Right renal pelvis (tissue), 4 donors: ENCODE measurements at places on chromosomes 3 and 15.

DNA sequence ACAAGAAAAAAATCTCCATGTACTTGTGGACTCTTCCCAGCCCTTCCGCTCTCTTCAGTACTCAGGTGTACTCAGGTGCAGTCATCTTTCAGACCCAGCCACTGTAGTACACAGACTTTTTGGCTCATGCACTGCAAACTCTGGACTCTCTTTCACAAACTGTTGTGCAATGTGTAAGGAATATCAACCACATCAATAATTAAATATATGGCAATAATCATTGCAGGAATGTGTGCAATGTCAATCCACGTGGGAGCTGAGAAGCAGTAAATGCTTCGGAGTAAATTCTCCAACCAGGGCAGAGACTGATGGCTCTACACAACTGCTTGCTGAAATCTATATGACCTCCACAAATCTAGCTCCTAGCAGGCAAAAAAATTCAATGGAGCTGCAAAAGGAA, 287.3 kb upstream of the COL8A1 start:
- no peak for DNase-seq

GRCh38 chr3:190019006-190019405, 101.7 kb downstream of the P3H2 start:
- no peak for DNase-seq

DNA sequence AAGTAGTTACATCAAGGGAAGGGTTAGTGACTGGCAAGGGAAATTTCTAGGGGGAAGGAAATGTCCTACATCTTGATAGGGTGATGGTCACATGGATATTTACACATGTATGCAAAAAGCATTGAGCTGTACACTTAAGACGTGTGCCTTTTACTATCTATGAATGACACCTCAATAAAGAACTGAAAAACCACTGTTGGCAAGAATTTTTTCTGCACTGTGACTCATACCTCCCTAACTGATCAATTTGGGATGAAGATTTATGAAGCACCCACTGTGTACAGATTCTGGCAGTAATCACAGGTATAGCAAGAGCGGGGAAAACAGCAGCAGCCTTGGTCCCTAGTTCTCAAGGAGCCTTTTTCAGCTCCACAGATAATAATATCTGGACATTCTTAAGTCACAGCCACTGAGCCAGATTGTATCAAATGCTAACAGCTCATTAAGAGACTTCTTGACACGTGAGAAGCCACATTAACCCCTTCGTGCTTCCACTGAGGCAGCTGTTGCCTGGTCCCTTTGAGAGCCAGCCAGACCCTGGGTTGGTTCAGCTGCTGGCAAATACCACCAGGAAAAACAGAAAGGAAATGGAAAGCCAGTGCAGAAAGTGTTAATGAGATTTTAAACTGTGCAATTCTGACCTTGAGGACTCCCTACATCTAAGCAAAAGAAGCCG, 32.0 kb upstream of the GALNT15 start:
- DNase-seq = no peak

DNA sequence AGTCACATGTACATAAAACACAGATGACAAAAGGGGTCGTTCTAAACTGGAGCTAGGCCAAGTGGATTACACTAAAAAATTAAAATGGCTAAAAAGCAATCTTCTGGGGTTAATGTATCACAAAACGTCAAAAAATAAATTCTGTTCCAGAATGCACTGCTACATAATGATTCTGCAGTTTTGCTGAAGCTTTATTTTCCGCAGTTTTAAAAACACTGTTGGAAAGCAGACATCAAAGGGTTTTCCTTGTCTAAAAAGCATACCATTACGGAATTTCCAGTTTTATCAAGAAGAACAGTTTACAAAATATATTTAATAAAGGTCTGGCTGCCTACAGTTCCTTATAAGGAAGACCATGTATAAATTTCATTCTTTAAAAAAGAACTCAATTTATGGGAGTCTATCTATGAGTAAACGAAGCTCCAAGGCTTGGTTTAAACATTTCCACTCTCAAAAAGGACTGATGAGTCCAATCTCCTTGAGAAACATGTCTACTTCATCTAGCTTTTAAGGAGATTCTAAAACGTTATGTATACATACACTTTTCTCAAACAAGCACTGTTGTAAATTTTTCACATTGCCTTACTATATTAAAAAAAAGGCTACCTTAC, 1.3 kb downstream of the DMXL2 start:
- no peak for DNase-seq

DNA sequence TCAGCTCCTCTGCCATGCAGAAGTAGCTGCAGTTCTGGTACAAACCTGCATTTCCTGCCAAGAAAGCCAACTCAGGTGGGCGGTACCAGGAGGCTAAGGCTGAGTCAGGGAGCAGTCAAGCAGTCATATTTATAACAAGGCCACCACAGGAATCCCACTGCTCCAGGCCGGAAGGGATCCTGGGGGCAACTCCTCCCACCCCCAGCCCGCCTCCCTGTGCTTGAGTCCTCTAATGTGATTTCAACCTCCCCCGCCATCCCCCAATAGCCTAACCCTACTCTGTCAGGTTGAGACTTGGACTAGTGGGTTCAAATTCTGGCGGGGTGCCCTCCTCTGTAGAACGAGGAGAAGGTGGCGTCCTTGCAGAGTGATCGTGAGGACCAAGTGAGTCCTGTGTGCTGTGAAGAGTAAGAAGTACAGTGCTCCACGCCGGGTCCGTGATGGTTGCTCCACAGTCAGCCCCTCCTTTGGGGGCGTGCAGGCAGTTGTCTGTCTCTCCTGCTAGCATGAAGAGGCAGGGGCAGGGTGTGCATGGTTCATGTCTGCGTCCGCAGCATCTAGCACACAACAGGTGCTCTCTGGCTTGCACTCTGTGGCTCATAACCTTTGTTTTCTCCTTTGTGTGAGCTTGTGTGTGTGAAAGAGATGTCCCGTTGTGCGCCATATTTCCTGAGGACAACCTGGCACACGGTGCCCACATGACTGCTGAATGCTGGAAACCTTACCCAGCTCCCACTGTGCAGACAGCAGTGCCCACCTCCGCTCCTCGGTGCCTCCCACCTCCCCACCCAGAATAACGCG, 78.3 kb downstream of the SMAD6 start:
- DNase-seq = no peak

DNA sequence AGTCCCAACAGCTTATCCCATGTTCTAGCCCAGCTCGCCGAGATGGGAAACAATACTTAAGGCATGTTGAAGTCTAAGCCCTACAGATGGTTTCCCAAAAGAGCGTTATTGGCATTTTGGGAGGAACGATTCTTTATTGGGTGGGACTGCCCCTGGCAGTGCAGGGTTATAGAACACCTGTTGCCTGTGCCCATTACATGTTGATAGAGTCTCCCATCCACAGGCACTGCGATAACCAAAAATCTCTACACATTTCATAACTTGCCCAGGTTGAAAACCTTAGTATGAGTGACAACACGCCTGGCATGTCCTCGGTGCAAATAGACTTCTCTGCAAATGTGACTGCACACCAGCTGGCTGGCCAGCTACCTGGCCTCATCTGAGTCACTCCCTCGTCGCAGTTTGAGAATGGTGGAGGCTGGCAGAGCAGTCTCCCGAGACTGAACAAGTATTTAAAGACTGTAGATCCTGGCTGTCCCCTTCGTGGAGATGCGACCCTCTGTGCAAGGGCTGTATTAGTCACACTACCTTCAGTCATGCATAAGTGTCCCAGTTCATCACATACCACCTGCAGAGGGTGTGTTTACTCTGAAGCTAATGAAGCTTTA, 18.7 kb downstream of the ZNF80 start:
- no peak for DNase-seq

- DNase-seq = no peak
Observed at GRCh38 chr3:168847291-168847883, 751.7 kb upstream of the GOLIM4 start.

- DNase-seq = no peak
Observed at GRCh38 chr15:76973906-76974305, 21.0 kb upstream of the PSTPIP1 start.

- DNase-seq = no peak
Observed at GRCh38 chr15:68982976-68983563, 31.4 kb upstream of the NOX5 start.

GRCh38 chr3:134357261-134357913, 16.9 kb downstream of the AMOTL2 start:
- DNase-seq = no peak

DNA sequence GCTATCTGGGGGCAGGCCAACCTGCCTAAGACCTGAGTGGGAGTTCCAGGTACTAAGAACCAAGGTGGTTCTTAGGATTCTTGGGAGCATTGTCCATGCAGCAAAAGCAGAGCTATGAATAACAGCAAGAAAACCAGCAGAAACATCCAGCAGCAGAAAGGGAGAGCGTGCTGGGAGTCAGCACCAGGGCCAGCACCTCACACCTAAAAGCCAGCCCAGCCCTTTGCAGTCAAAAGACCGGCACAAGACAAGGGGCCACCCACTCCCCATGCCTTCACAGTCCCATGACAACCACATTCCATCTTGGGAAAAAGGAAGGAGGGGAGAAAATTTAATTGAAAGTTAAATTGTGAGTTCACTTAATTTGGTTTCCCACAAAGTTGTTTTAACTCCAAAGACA, 364.9 kb downstream of the AGBL1 start:
- DNase-seq = no peak

DNA sequence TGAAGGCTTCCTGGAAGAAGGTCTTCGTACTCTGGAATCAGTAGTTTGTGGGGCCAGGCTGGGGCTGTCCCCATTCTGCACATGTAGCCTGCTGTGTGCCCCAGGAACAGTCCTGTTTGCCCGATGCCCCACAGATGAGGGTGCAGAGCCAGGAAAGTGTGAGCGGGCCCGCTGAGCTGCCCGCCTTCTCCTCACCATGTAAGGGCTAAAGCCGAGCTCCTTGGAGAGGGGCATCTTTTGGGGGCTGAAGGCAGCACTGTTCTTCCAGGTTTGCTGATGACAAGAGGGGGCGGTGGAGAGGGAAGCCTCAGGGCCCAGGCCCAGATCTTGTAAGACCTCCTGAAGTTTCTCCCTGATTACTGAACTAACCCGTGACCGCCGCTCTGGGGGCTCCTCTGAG, 73.2 kb upstream of the GSK3B start:
- no peak for DNase-seq

- no peak for DNase-seq
Observed at GRCh38 chr3:42980909-42981308, 1.8 kb downstream of the GASK1A start.

GRCh38 chr3:161323926-161324621, 47.2 kb downstream of the SPTSSB start:
- DNase-seq = no peak

GRCh38 chr3:8517487-8517886, 15.9 kb downstream of the LMCD1 start:
- DNase-seq = no peak

GRCh38 chr15:57149196-57149595, 227.1 kb upstream of the CGNL1 start:
- no peak for DNase-seq

GRCh38 chr3:170697131-170697530, 111.3 kb upstream of the SLC7A14 start:
- DNase-seq = no peak

- DNase-seq = no peak
Observed at GRCh38 chr15:41813426-41813825, 14.5 kb upstream of the JMJD7 start.

DNA sequence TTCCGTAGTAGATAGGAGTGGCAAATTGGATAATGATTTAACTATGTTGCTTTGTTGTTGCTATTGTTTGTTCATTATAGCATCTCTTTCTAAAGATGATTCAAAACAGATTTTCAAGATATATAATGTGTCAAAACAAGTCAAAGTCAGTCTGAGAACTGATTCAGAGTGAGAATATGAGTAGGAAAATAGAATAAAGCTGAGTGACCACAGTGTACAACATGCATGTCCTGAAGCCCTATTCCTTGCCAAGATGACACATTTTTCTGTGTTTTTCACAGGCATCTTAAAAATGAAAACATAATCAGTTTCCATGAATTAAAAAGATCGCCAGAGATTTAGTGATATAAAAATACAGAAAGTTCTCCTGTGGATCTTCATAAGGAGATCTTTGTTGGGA, 57.0 kb upstream of the THRB start:
- DNase-seq = no peak

DNA sequence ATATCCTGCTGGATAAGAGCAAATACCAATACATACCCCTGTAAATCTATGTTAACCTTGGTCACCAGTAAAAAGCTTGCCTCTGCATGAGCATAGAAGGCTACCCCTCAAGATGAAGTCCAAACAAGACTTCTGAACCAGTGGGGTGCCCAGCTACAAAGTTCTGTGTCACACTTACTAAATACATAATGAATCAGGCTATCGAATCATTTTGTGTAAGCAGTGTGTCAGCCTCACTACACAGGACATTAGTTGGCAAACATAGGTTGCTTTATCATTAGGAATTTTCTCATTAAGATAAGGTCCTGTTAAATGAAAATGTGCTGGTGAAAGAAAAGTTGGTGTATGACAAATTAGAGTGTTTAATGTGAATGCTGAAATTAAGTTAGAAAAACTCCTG, 452.0 kb downstream of the MFSD1 start:
- DNase-seq = no peak

DNA sequence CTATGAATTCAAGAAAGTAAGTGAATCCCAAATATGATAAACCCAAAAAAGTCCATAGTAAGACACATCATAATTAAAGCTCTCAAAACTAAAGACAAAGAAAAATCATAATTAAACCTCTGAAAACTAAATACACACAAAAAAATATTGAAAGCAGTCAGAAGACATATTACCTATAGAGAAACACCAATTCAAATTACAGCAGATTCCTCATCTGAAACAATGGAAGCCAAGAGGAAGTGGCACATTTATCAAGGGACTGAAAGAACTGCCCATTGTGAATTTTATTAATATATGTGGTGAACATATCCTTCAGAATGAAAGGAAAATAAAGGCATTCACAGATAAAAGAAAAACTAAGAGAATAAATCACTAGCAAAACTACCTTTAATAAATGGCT, 128.2 kb downstream of the SCAPER start:
- no peak for DNase-seq

DNA sequence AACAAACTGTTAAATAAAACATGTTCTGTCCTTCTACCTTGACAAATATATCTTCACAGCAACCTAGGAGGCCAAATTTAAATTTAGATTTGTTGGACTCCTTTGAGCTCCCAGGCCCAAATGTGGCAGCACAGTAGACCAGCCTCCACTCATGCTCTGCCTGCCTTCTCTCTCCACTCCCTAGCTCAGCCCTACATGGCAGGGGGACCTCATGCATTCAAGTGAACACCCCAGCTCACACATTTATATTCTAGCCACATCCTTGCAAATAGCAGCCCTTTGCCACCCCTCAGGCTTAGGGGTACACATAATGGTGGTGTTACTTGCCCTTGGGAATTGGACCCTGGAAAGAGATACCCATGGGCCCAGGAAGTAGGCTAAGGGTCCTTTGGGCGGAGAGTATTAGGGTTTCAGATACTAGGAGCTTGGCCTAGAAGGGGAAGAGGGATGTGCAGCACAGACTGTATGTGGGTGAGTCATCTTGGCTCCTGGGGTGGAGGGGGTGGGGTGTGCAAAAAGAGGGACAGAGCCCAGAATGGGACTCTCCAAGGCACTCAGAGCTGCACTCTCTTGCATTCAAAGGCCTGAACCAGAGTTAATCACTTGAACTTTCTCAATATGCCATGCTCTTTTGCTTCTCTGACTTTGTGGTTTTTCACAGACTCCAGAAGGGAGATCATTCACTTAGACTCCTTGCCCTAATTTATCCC, 268.4 kb upstream of the ROPN1 start:
- no peak for DNase-seq
